Ecto neural progenitor cell (in vitro differentiated cells): ENCODE measurements at places on chromosomes 3 and 15.
A peak's percentile ranks its signal among the peaks of the same experiment; 100 is the strongest.

GRCh38 chr3:61564395-61565059 is 3.2 kb downstream of the PTPRG start:
- peak; percentile 94 for DNase-seq

- DNase-seq, result no peak
These were observed 183.5 kb downstream of the TBL1XR1 start for GRCh38 chr3:177013681-177014280.

DNA sequence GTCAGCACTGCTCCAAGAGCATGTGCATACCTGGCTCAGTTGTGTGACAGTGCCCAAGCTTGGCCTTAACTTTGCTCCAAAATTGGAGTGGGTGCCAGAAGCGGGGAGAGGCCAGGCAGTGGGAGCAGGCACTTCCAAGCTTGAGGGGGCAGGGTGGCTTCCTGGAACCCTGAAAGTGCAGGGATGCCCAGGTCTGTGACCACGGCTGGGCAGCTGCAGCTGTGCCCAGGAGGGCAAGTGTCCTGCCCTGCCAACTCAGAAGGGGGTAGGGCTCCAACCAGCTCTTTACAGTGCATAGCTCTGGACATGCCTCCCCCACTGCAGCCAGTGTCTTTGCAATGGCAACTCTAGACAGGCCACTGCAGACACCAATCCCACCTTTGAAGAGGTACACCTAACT is 478.6 kb downstream of the OTOL1 start:
- no peak for DNase-seq

GRCh38 chr3:171286580-171287249 is 173.5 kb downstream of the TNIK start:
- DNase-seq, result no peak

GRCh38 chr3:196175722-196176121 is 35.5 kb downstream of the ZDHHC19 start:
- DNase-seq, result no peak

GRCh38 chr3:196688349-196688748 is 23.7 kb downstream of the CEP19 start:
- DNase-seq, result no peak

DNA sequence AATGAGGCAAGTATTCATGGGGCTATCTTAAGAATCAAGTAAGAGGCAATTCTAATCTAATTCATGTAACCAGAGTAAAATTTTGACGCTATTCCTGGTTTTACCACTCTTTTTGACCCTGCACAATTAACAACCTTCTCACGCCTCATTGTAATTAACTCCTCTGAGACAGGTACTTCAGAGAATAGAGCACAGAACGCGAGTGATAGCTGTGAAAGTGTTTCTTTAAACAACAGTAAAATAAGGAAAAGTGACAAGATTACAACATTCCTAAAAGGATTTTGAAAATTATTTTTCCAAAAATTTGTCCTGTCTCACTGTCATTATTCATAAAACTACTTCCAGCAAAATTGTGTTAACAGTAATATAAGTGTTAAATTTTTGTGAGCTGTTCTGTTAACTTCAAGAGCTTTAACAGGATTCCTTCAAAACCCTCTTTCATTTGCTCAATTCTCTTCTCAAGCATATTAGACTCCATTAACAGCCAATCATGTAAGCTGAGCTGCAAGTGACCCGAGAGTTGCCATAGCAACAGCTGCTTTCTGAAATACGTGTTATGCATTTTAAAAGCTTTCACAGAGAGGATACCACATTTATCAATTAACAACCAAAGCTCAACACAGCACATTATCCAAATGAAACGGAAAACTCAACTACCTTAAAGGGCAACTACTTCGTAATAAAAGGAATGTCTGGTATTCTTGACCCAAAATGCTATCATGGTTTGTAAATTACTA is 93.1 kb downstream of the STAG1 start:
- DNase-seq, result no peak

DNA sequence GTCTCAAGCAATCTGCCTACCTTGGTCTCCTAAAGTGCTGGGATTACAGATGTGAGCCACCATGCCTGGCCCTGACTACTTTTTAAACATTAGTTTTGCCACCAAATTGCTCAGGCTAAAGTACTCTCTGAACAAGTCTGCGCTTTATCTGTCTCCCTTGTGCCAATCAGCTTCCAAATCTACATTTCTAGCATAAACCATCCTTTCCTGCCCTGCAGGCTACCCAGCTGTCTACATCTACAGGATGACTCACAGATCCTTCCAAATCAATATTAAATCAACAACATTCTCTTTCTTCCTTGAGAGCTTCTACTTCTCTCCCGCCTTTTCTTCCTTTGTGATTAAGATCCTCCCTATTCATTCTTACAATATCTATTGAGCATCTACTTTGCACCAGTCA is 16.0 kb upstream of the ATOSA start:
- no peak for DNase-seq

DNA sequence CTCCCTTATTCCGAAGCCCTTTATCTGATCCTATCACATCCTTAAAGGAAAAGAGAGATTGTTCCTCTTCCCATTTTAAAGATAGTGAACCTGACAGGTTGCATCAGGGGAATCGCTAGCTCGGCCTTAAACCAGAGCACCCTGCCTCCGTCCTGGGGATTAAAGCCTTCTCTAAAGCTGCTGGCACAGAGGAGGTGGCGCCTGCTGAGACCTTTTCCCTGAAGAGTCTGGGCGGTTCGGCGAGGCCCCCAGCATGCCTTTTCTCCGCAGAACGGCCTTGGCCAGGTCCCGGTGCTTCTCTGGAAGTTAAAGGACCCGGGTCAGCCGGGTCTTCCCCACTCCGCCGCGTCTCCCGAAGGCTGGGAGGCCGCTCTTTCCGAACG is 593 bp downstream of the FAM219B start:
- peak; percentile 70 for DNase-seq

- no peak for DNase-seq
These were observed 112.2 kb downstream of the CHL1 start for GRCh38 chr3:308597-309321.
